NCI-H1417 treated with DMSO at 0.1 percent for 48 hours (cell line): ENCODE measurements at places on chromosomes 4 and X.

GRCh38 chr4:787561-787981 is 38.4 kb downstream of the CPLX1 start:
- no peak for DNase-seq

GRCh38 chr4:112127803-112128202 is 17.5 kb upstream of the FAM241A start:
- no peak for DNase-seq

GRCh38 chrX:7926501-7926900 is 712 bp downstream of the PNPLA4 start:
- DNase-seq: no peak

DNA sequence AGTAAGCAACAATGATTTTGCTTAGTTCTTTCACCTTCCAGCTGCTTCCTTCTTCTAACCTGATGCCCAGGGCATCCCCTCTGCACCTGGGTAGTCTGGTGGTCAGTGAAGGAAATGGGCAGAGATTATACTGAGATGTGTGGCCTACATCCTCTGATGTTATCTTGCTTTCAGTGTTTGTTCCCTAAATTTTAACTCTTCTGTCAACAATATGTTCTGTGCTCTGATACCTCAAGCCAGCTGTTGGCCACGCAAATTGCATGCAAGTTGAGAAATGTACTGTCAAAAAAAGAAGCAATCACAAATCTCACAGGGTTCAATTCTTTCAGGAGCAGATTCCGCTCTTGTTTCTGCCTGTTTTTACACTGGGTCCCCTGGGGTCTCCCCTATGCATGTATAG is 73.8 kb downstream of the FBXW7 start:
- no peak for DNase-seq

DNA sequence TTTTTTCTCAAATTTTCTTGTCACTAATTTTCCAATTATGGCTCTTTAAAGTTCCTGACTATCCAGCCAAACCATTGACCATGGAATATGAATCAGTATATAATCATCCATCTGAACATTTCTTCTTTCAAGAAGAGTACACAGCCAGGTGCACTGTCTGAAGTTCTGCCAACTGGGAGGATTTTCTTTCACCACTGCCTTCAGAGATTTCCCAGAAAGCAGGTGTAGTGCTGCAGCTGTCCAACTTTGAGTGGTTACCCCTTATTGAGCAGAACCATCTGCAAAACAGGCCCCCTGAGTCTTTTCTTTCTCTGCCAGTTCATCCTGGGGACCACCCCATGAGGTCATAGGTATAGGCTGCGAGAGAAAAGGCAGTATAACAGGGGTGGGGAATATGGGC is 1213.2 kb downstream of the RAPGEF2 start:
- no peak for DNase-seq

- DNase-seq: no peak
Measured at GRCh38 chr4:75069493-75070074, 136.7 kb downstream of the PARM1 start.

DNA sequence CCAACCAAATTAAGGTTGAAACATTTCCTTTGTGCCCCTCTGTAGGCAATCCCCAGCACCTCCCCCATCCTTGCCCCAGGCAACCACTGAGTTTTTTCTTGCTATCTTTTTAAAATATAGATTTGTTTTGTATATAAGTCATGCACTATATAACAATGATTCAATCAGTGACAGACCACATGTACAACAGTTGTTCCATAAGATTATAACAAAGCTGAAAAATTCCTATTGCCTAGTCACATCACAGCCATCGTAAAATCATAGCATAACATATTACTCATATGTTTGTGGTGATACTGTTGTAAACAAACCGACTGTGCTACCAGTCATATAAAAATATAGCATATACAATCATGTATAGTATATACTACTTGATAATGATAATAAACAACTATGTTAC is 211.9 kb upstream of the NRK start:
- DNase-seq: no peak

- DNase-seq: no peak
Measured at GRCh38 chr4:127781300-127782024, 660 bp upstream of the HSPA4L start.

GRCh38 chrX:148567779-148568178 is 67.4 kb downstream of the AFF2 start:
- DNase-seq: no peak

- no peak for DNase-seq
Measured at GRCh38 chr4:22090661-22091351, 142.2 kb upstream of the KCNIP4 start.

DNA sequence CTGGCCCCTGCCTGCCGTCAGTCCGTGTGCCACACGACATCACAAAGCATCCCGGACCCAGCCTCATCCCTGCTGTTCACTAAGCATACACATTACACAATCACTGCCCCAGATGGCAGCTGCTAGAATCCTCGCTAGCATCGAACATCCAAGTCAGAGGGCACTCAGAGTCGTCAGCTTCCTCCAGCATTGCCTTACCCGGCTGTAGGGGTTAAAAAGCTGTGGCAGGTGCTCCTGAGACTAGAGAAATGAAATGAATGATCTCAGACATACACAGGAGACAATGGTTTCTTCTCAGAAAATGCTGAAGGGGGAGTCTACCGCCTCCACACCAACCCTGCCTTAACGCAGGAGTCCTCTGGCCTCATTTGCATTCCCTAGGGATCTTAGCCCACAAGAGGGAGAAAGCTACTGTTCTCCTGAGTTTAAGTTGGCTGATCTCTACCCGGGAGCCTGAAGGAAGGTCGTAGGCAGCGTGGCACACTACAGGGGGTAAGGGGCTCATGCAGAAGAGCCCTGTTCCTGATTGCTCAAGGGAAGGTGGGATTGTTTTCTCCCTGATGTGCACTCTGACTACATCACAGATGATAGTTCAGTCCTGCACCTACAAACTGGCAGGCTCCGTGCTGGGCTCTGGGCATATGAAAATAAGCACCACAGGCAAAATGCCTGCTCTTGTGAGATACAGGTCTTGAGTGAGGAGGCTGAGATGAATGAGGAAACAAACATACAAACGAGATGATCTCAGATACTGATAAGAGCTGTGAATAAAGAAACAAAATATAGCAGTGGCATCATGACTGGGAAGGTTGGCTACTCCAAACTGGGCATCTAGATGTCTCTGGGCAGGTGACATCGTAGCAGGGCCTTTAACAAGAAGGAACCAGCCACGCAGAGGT is 2.6 kb upstream of the KIAA0232 start:
- DNase-seq: no peak

GRCh38 chrX:72100824-72101351 is 30.8 kb downstream of the RTL5 start:
- no peak for DNase-seq

DNA sequence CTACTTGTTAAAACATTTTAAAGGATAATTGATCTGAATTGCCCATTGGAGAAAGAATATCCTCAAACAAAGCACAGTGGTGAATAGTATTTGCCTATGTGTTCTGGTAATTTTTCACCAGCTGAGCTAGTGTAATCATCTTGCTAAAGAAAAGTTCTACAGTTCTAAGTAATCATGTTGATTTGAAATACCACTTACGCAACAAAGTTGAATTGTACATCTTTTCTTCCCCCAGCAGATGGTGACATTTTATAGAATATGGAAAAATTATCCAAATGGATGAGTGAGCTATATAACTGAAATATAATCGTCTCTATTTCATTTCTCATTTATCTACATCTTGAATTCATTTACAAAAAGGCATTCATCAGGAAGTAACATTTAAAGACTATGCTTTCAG is 9.7 kb upstream of the ZNF674 start:
- no peak for DNase-seq

GRCh38 chrX:46327566-46328115 is 217.6 kb downstream of the ZNF674 start:
- DNase-seq: no peak
